ENCODE measurements at places on chromosomes 11 and 22. TPM values are rescaled to one million over a fixed set of nuclear protein-coding genes. Genes with fewer than 3 reads are reported as not detected.

Gene PTGDR2
- total RNA-seq = not detected

Gene GPR83
- 4.2 TPM for total RNA-seq

Gene HTR3A
- total RNA-seq = not detected

Gene PRAME
- not detected for total RNA-seq

Gene DERL3
- total RNA-seq = 15.9 TPM

Gene INPP5J
- 381 TPM for total RNA-seq

Gene TBX1
- total RNA-seq = 27.9 TPM

Gene POU2AF2
- not detected for total RNA-seq

Gene RAG1
- 4.8 TPM for total RNA-seq

Gene ME3
- total RNA-seq = 29.4 TPM

Gene WT1
- total RNA-seq = not detected

Gene FERMT3
- 13.9 TPM for total RNA-seq

Gene LGALS1
- total RNA-seq = 212 TPM

Gene MRGPRX3
- not detected for total RNA-seq

Gene ARHGAP20
- 12.7 TPM for total RNA-seq

Gene H19
- total RNA-seq = 17.3 TPM

Gene NCR3LG1
- total RNA-seq = 7.8 TPM

Gene SCGB2A2
- total RNA-seq = not detected

Gene AQP11
- 1.3 TPM for total RNA-seq

Gene CWF19L2
- total RNA-seq = 37.9 TPM

Gene MAPK8IP1
- 19.3 TPM for total RNA-seq

Gene NFAM1
- total RNA-seq = 1.1 TPM

Gene PHF5A
- total RNA-seq = 58.3 TPM

Gene NFRKB
- total RNA-seq = 48.0 TPM

Gene TMEM45B
- 28.1 TPM for total RNA-seq

Gene RAB36
- 33.4 TPM for total RNA-seq

All from thyroid gland (tissue), 4 donors.